Natural killer cell (primary cell): ENCODE measurements at places on chromosomes 11 and 22.

DNA sequence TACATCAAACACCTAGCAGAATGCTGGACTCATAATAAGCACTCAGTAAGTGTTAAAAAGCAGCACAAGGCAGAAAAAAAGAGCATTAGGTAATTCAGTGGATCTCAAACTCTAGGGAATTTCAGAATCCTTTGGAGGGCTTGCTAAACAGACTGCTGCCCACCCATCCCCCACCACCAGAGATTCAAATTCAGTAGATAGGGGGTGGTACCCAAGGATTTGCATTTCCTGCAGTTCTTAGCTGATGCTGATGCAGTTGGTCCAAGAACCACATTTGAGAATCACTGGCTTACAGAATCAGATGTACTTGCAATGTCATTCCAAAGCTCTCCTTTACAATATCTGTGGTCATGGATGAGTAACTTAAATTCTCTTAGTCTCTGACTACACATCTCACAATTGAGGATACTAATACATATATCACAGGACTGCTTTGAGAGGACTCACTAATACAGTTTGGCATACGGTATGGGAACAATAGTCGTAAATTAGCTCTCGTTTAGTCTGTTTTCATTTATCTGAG, 664.5 kb downstream of the KCNA4 start:
- no peaks in the 10 kb centered on the region for H3K4me1 ChIP-seq
- no peak overlapping the region for H3K4me3 ChIP-seq
- no peaks in the 10 kb centered on the region for H3K27me3 ChIP-seq
- no peak for DNase-seq
- no peak overlapping the region for H3K27ac ChIP-seq
- H3K36me3 ChIP-seq = no peaks in the 10 kb centered on the region

GRCh38 chr11:67275606-67276409, 9.5 kb downstream of the GRK2 start:
- peaks cover 65% of the 10 kb centered on the region for H3K36me3 ChIP-seq
- H3K4me3 ChIP-seq = no peak overlapping the region
- peak; percentile 66 for DNase-seq
- peaks cover 100% of the 10 kb centered on the region for H3K4me1 ChIP-seq

GRCh38 chr11:35811783-35812182, 132.1 kb upstream of the LDLRAD3 start:
- peaks cover 3% of the 10 kb centered on the region for H3K36me3 ChIP-seq
- no peak overlapping the region for H3K27ac ChIP-seq
- no peak for DNase-seq
- no peaks in the 10 kb centered on the region for H3K27me3 ChIP-seq
- H3K4me3 ChIP-seq = no peak overlapping the region
- no peaks in the 10 kb centered on the region for H3K4me1 ChIP-seq

DNA sequence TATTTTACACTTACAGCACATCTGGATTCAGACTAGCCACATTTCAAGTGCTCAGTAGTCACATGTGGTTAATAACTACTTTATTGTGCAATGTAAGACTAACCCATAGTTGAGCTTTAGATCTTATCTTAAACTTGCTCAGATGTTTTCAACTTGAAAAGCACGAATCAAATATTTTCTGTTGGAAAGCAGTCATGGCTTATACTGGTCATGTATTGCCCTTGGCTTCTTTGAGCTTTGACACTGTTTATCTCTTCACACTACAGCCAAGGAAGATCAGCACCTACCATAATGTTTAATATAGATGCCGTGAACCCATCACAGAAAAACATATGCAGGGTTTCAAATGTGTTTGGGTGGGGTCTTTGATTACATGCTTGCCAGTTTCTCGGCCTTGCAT, 4.4 kb downstream of the RBX1 start:
- no peak for DNase-seq
- H3K27ac ChIP-seq = no peak overlapping the region
- peaks cover 15% of the 10 kb centered on the region for H3K4me1 ChIP-seq
- no peak overlapping the region for H3K4me3 ChIP-seq

GRCh38 chr11:120219232-120219937, 8.6 kb downstream of the OAF start:
- peaks cover under 1% of the 10 kb centered on the region for H3K4me1 ChIP-seq
- H3K36me3 ChIP-seq = no peaks in the 10 kb centered on the region
- DNase-seq = no peak
- no peak overlapping the region for H3K4me3 ChIP-seq

DNA sequence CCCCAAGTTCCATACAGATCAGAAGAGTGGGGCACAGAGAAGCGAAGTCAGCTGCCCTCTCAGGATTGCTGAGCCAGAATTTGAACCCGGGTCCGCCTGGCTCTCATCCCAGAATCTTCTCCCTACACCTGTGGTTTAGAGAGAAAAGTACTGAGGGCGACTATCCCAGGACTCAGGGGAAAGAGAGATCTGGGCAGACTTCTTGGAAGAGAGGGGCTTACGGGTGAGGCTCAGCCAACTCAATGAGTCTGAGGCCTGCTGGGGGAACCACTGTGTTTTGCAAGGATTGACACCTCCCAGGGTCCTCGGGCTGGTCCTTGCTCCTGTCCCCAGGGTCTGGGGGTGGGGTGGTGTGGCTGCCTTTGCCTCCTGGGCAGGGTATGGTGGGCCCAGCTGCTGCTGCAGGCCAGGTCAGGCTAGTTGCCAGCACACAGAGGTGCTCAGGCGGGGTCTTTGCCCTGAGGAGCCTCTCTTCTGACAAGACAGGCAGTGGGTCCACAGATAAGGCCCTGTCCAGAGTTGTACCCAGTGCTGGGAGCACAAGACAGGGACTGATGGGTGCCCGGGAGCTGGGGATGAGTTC, 1.2 kb downstream of the CAPN5 start:
- no peak overlapping the region for H3K27ac ChIP-seq
- peaks cover 10% of the 10 kb centered on the region for H3K27me3 ChIP-seq

DNA sequence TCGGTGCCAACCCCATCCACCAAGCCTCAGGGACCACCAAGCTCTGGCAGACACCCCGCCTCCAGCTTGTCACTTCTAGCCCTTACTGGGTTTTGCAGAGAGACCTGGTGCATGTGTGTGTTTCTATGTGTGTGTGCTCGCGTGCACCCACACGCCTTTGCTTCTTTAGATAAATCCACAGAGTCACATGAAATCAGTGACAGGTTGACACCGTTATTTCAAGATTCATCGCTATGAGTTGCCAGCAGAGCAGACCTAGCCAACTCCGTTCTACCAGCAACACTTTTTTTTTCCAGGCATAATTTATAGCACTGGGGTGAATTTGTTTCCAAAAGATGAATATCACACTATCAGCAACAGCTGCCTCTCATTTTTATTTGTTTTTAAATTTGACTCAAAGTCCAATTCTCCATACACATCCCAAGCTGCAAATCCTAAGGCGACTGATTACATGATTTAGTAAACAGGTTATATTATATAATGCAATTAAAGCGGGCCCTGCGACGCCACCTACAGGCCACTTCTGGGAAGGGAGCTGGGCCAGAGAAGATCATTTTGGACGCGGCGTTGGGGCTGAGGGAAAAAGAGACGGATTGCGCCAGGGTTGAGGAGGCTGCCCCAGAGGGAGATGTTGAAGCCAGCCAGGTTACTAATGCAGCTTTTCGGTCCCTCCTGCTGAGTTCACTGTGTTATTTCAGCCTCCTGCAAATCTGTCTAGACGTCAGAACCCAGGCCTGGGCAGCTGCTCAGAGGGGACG, 150.5 kb downstream of the FEZ1 start:
- H3K4me3 ChIP-seq = no peak overlapping the region
- H3K27ac ChIP-seq = no peak overlapping the region
- H3K4me1 ChIP-seq = no peaks in the 10 kb centered on the region
- DNase-seq = peak; percentile 54
- no peaks in the 10 kb centered on the region for H3K36me3 ChIP-seq
